ENCODE measurements at places on chromosomes 12 and 14.
A peak's percentile ranks its signal among the peaks of the same experiment; 100 is the strongest.

GRCh38 chr14:56412468-56413434 is 166.8 kb upstream of the TMEM260 start:
- no peak for DNase-seq

DNA sequence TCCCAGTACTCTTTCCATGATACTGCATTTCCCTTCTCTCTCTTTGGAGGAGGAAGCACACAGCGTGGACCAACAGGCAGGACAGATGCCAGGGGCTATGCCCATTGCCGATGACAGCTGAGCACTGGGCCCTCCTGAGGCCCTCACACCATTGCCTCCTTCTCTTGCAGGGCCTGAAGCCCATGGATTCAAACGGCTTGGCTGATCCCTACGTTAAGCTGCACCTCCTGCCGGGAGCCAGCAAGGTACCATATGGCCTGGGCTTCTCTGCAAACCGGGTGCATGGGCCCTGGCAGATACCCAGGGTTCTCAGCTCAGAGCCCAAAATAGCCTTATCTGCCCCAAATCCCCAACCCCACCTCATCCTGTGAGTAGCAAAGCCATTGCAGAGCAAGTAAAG is 25.2 kb upstream of the OAS1 start:
- DNase-seq, result no peak

DNA sequence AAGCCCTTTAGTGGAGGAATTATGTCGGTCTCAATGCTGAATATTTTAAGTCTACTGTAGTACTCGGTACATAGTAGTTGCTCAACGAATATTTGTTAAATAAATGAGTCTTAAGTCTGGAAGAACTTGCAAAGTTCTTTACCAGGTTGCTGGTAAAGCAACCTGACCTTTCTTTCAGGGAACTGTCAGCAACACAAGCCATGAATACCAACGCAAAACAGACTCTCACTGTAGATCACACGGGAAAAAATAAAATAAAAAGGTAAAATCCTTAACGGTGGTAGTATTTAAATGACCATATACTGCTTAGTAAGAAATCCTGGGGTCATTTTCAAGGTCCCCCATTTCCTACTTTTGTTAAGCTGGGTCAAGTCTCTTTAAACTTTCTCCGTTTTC is 447 bp upstream of the NUBPL start:
- no peak for DNase-seq

- DNase-seq, result no peak
These were observed 44.8 kb downstream of the WDR20 start for GRCh38 chr14:102184316-102185035.

DNA sequence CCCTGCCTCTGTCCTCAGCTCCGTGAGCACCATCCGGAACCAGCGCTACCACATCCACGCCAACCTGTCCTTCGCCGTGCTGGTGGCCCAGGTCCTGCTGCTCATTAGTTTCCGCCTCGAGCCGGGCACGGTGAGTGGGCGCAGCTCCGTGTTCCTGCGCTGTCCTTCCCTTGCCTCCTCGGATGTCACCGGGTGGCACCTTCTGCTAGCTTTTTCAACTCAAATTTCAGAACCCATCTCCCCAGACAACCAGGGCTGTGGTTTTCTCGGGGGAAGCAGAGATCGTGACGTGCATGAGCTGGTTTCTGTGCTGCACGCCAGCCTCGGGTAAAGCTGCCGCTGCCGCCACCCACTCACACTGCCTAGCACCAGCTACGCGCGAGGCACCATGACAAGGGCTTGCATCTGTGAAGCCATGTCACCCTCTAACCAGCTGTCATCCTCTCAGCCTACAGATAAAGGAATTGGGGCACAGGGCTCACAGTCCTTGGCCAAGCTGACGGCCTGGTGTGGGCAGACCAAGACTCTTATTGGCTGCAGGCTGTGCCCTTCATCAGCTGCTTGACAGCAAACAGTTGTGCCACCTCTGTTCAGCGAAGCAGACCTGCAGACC is 152.1 kb downstream of the ADGRD1 start:
- peak; percentile 28 for DNase-seq

All from activated T-helper 2 cell treated with anti-CD3 and anti-CD28 coated beads, Interferon-gamma antibody, Interleukin-2, Interleukin-4, amounts not matched to agents 10 μg/mL and 5 μg/mL and 100 μg/mL, durations not matched to agents 14 hours and 24 hours and 36 hours (primary cell).